Muscle of leg (tissue), 16 donors: ENCODE measurements at places on chromosomes 5 and 9.

DNA sequence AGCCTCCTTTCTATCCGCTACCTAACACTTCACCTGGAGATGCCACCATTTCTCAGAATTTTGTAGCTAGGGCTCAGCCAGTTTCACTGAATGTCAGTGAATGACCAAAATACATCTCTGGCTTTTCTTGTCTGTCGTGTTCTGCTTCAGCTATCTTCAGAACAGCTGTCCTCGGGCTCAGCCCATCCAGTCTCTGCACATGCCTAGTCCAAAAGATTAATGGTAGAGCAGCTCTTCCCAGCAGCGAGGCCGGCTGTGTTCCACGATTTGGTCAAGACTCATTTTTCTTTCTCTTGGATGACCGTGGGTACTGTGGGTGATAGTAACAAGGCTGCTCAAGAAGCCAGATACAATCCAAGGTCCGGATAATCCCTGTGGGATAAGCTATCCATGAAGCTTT lies 342.8 kb downstream of the GABRG2 start:
- DNase-seq, result peak; percentile 16

- peak; percentile 99 for DNase-seq
These were observed 3.4 kb downstream of the COL5A1 start for GRCh38 chr9:134644725-134645606.

DNA sequence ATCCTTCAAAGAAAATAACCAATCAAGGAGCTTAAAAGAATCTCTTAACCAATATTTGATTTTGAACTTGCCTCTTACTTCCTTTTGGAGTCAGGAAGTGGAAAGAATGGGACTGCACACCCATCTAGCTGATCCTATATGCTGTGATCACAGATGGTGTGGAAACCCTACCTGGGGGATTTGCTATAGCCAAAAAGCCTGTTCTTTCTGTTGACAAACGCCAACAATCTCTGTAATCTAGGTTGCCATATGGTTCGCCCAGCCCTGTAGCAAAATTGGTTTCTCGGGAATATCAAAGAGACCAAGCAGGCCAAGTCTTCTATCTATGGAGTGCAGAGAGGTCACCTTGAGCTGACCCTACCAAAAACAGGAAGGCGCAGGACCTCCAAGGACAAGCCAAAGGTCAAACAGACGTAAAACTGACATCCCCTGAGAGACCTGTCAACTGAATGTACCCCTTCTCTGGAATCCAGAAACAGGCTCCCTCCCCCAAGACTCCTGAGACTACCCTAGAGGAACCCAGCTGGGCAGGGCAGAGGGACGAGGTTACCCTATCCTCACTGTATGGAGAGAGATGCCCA lies 19.4 kb downstream of the NRG2 start:
- no peak for DNase-seq

- no peak for DNase-seq
These were observed 54.2 kb upstream of the NCS1 start for GRCh38 chr9:130117816-130118632.

GRCh38 chr5:133637206-133637605 lies 24.9 kb upstream of the FSTL4 start:
- DNase-seq, result no peak

GRCh38 chr9:93035106-93035660 lies 23.3 kb upstream of the SUSD3 start:
- no peak for DNase-seq

- no peak for DNase-seq
These were observed 48.0 kb upstream of the PHYKPL start for GRCh38 chr5:178280631-178281030.

DNA sequence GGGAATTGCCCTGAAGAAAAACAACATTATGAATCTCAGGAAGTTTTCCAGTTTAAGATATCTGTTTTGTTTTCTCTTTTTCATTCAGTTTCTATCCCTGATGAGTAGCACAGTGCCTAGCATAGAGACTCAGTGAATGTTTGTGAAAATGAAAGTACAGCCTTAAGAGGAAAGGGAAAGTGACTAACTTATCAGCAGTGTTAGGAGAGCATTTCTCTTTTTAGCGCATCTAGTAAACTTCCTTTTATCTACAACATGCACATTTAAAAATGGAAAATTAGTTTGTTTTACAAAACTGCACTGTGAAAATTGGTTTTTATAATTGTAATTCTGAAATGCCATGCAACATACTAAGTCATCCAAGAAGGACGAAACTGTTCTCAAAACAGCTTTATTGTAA lies 110.8 kb downstream of the SMARCA2 start:
- peak; percentile 28 for DNase-seq

- DNase-seq, result no peak
These were observed 408.8 kb upstream of the ACTBL2 start for GRCh38 chr5:57891443-57891842.
